Cardiac fibroblast (primary cell): ENCODE measurements at places on chromosomes 1 and 21.
A peak's percentile ranks its signal among the peaks of the same experiment; 100 is the strongest.

- DNase-seq: no peak
Observed at GRCh38 chr1:92840600-92840999, 8.8 kb downstream of the RPL5 start.

- peak; percentile 57 for DNase-seq
Observed at GRCh38 chr1:66747501-66747900, 4.8 kb upstream of the DYNLT5 start.

- no peak for DNase-seq
Observed at GRCh38 chr1:87572891-87573290, 244.2 kb downstream of the LMO4 start.

GRCh38 chr1:184479435-184480167 lies 92.8 kb downstream of the C1orf21 start:
- no peak for DNase-seq

- no peak for DNase-seq
Observed at GRCh38 chr1:182301467-182302198, 90.0 kb downstream of the GLUL start.

- DNase-seq: peak; percentile 55
Observed at GRCh38 chr1:151756291-151756690, 7.0 kb downstream of the MRPL9 start.

DNA sequence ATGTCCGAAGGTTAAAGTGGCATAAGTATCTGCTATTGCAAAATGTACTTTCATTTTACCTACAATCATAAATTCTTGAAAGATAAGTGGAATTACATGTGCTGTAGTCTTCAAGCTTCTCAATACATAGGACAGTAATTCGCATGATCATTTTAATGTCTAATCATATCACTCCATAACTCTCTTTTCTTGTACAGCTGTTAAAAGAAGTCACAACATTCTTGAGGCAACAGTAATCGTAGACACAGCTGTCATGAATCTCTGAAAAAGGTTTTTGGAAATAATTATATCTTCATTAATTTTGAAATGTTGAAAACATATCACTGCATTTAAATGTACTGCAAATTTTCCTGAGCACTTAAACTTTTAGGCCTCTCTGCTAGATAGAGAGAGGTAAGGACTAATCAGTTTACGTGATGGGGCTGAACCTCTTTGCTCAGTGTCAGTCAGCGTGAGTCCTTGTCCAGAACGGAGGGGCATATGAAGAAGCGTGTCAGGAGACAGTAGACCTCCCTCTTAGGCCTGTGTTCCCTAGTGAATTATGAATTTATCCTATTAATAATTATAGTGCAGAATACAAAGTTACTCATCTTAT lies 133.4 kb downstream of the NEK7 start:
- DNase-seq: no peak

GRCh38 chr1:237681210-237681609 lies 209.5 kb downstream of the ZP4 start:
- no peak for DNase-seq

- peak; percentile 98 for DNase-seq
Observed at GRCh38 chr1:29181413-29182225, at the start of gene SRSF4. Gene SRSF4, minus strand, starts transcription at chr1:29181900. Its CDS starts 148 bp downstream, at chr1:29181752.

DNA sequence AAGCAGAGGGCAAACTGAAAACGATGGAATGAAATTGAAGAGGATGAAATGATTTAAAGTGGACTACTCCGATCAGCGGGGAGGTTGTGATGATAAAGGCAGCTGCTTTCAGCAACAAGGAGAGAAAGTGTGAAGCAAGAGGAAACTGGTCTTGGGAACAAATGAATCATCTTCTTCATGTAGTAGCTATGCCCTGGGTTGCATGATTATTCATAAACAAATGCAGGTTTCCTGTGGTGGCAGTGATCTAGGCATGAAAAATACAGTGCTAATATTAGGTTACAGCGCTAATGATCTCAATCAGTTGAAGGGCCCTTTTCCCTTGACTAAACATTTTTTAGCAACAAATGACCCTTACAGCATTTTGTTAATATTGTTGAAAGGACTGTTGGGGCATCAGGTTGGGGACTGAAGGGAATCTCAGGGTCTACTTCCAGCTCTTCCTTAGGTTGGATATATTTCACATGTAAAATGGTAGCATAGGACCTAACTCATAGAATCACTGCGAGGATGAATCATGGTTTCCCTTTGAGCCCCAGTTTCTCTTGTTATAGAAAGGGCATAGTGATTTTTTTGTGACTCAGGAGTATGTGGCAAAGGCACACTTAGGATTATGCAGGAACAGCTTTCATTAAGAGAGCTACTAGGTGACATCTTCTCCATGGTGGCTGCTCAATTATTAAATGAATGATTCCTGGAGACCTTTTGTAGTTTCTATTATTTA lies 1.9 kb upstream of the ZFYVE9 start:
- DNase-seq: peak; percentile 95

DNA sequence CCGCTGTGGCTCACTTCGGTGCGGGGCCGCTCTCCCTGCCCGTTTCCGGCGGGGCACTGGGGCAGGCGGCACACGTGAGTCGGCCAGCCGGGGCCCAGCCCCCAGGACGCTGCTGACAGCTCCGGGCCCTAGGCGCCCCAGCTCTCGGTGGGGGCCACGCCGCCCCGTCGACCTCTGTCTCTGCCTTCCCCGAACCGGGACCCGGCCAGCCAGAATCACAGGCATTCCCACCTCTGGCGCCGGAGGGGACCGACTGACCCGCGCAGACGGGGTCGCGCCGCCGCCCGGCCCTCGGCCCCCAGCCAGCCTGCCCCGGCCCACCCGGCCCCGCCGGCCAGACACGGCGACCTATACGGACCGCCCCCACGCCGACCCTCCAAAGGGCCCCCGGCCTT lies 755 bp downstream of the SCMH1 start:
- peak; percentile 36 for DNase-seq

DNA sequence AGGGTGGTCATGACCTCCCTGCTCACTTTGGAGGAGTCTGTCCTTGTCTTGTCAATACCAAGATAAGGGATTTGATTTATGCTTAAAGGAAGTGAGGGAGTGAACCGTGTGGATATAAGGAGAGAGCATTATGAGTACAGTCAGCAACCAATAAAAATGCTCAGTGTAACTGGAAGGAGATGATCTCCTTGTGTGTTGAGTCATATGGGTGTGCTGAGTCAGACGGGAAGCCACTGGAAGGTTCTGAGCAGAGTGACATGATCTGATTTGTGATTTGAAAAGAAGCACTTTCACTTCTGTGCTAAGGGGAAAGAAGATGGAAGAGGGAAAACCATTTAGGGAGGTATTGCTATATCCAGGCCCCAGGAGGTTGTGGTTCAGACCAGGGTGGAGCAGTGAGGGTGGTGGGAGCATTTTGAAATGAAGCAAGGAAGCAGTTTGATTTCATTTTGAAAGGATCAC lies 2.5 kb upstream of the BCL10 start:
- peak; percentile 88 for DNase-seq

DNA sequence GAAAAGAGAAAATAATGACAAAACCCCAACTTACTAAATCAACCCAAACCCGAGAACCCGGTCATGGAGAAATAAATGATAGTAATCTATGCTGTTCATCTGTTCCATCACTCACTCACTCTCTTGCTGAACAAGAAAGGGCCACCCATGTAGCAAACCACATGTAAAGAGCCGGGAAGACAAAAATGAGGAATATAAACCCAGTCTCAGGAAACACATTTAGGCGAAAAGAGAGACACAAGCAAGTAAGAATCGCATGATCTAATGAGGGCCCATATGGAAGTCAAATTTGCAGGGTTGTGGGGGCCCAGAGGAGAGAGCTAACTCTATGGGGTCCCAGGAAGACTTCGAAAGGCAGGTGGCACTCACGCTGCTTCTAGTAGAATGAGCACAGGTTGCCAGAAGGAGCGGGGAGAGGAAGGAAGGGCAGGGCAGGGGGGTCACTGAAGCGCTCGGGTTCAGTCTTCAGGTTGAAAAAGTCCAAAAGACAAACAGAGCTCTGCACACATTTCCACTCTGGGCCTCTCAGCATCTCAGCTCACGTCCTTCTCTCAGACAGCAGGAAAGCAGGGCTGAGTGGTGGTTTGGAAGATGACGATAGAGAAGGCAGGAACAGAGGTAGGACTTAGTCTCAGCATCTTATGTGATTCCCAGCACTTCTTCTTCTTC lies 142.9 kb upstream of the KRTAP19-8 start:
- no peak for DNase-seq

DNA sequence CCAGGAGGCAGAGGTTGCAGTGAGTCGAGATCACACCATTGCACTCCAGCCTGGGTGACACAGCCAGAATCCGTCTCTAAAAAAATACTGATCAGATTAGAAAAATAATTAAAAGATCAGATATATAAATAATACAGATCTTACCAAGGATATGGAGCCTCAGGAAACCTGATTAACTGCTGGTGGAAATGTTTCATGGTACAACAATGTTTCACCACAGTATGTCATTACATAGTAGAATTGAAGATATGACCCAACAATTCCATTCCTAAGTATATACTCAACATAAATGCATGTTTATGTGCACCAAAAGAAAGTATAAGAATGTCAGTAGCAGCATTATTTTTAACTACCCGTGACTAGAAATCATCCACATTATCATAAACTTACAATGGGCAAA lies 41.7 kb downstream of the CD53 start:
- DNase-seq: no peak

- no peak for DNase-seq
Observed at GRCh38 chr1:67110352-67110751, 24.4 kb downstream of the C1orf141 start.

- no peak for DNase-seq
Observed at GRCh38 chr1:47686731-47687630, 249.1 kb downstream of the FOXD2 start.

DNA sequence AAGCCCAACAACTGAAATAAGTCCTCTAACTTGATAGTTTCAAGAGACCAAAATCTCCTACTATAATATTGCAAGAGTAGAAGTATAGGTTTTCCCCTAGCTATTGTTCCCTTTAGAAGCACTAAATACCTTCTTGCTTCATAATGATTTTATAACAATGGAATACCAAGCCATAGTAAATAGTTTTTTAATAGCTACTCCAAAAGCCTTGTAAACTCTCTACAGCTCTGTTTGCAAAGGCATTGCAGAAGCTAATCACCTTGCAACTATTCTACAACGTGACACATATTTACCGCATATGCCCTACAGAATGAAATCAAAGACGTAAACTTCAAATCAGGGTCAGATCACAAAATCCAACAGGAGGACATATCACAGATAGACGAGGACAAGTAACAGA lies 451.5 kb upstream of the ZRANB2 start:
- no peak for DNase-seq

DNA sequence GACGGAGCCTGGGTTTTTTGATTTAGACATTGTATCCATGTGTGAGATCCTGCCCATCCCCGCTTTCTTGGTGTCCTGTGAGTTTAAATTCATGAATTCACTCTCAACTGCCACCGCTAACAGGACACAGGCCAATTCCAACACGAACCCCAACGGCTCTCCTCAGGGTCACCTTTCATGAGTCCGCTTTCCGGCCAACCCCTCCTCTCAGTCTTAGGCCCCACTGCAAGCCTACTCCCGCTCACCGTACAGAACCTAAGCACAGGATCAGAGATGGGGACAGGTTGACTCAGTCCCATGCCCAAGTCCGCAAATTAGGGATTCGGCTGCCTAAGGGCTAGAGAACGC lies 238 bp upstream of the SCP2 start:
- DNase-seq: no peak

- no peak for DNase-seq
Observed at GRCh38 chr1:163161337-163161736, 41.4 kb downstream of the RGS5 start.

- DNase-seq: no peak
Observed at GRCh38 chr1:3676581-3677470, 24.5 kb downstream of the TP73 start.

DNA sequence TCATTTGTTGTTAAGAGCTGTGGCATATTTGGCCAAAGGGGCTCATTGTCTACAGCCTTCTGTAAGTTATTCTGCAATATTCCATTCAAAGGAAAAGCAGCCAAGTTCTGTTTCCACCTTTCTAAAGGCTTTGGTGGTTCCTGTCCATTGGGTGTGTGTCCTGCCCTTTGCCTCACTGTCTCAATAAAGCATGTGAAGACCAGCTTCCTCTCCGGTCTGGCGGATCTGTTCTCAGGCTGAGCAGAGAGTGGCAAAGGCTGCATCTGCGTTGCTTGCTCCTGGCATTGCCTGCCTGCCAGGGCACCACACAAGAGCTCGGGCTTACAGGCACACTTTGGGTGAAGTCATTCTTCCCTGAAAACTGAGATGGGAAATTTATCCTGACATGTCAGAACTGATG lies 34.9 kb downstream of the ST6GALNAC3 start:
- DNase-seq: no peak

DNA sequence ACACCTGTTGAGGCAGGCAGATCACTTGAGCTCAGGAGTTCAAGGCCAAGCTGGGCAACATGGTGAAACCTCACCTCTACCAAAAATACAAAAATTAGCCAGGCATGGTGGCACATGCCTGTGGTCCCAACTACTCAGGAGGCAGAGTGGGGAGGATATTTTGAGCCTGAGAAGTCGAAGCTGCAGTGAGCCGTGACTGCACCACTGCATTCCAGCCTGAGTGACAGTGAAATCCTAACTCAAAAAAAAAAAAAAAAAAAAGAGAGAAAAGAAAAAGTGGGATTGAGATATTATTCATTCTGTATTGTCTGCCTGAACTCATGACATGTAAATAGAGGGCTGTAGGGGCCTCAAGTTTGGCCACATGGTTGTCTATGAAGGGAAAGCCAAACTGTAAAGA lies 37.3 kb downstream of the WNT2B start:
- DNase-seq: no peak

DNA sequence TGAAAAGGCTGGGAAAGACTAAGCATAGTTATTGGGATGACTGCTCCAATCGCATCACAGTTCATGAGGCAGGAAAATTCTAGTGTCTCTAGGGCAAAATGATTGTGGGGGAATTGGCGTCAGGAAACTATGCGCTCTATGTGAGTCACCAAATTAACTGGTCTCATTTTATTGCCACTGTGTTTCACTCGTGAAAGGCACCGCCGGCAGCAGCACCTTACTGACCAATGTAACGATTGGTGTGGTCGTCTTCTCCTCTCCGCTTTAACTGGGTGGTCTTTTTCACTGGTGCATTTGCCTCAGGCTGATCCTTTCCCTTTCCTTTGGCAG lies 83.5 kb downstream of the SPAG17 start:
- no peak for DNase-seq

- no peak for DNase-seq
Observed at GRCh38 chr1:89815611-89816010, 5.2 kb upstream of the LRRC8D start.

DNA sequence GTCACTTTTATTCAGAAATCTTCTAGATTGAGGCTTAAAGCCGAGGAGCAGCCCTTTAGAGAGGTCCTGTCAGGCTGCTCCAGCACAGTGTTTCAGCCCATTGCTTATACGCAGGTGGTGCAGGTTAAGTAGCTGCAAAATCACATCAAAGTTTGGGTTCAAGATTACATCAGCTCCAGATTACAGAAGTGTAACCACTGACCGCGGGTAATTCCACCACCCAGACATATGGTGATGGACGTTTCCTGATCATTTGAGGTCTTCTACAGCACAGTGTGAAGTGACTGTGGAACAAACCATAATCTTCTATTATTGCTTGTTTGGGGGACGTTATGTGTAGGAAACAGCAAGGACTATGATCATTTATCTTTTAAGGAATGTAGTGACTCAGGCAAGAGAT lies 11.8 kb downstream of the C1orf115 start:
- no peak for DNase-seq

GRCh38 chr1:17207966-17208418 lies 3.1 kb downstream of the PADI1 start:
- DNase-seq: peak; percentile 90
